T-helper 2 cell (primary cell): ENCODE measurements at places on chromosomes 4 and X.

GRCh38 chr4:20643631-20644030 lies 56.6 kb upstream of the PACRGL start:
- DNase-seq = no peak

DNA sequence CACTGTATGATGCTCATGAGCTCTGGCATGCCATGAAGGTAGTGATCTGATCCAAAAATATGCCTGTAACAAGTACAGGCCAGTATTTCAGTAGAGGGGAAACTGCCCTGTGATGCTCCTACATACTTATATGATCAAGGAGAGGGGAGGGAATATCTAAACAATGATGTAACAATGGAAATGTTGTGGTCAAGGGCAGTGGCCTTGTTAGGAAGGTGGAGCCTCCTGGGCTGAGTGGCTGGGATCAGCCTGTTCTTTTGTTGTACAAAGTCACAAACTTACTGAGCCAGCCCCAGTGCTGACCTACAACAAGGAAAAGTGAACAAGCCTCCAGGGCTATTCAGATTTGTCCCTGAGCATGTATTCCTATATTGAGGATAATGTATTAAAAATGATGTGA lies 70.3 kb downstream of the ANXA10 start:
- no peak for DNase-seq

GRCh38 chr4:4259484-4260100 lies 11.6 kb upstream of the TMEM128 start:
- no peak for DNase-seq

- no peak for DNase-seq
Measured at GRCh38 chr4:155676430-155676825, 9.8 kb downstream of the GUCY1A1 start.

DNA sequence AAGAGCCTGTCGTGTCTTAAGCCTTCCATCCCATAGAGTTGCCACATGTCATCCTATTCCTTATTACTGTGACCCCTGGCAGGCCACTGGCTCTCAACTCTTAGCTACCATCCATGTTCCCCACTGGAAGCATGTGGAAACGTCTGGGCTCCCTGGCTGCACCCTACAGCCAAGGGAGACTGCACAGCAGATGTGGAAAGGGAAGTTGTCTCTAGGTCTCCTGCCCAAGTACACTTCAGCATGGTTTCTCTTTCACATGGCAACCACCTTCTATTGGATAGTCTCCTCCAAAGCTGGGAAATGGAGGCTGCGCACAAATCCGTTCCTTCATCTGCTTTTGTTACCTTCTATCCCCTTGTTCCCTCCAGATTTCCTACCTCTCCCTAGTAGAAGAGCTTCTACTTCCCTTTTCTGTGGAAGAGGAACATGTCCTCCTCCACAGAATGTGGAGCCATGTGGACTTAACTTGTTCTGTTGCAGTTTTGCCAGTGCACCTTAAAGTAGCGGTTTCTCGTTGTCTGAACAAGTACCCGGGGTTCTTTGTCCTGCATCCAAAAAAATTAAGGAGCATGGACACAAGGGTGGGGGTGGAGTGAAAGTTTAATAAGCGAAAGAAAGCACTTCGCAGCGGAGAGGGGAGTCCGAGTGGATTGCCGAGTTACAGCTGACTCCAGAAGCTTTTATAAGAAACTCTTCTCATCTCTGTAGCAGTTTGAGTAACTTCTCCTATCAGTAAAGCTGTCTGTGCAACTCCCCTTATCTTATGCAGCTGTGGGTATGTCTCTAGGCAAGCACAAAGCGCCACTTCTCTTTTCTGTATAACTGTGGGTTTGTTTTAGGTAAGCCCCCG lies 52.5 kb downstream of the HMGB2 start:
- DNase-seq = no peak

- no peak for DNase-seq
Measured at GRCh38 chr4:82765134-82765533, 33.5 kb downstream of the SCD5 start.

DNA sequence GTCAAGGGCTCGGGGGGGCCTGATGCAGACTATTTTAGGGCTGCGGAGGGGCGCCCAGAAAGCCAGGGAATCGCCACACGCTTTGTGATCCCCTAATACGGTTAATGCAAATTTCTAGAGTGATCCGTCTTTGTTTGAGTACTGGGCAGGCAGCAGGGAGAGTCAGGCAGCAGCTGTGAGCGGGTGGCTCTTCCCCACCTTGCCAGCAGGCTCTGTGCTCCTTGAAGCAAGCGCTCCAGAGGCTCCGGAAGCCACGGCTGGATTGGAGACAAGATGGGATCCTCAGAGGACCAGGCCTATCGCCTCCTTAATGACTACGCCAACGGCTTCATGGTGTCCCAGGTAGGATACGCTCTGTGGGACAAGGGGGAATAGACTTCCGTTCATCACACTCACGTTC lies at the start of gene ASMT:
Gene ASMT, plus strand, starts transcription at position 133 of the 400 bp plus-strand sequence. Its CDS starts 141 bp downstream, at position 274.
- DNase-seq = no peak

GRCh38 chr4:23945451-23946017 lies 55.7 kb upstream of the PPARGC1A start:
- DNase-seq = no peak

DNA sequence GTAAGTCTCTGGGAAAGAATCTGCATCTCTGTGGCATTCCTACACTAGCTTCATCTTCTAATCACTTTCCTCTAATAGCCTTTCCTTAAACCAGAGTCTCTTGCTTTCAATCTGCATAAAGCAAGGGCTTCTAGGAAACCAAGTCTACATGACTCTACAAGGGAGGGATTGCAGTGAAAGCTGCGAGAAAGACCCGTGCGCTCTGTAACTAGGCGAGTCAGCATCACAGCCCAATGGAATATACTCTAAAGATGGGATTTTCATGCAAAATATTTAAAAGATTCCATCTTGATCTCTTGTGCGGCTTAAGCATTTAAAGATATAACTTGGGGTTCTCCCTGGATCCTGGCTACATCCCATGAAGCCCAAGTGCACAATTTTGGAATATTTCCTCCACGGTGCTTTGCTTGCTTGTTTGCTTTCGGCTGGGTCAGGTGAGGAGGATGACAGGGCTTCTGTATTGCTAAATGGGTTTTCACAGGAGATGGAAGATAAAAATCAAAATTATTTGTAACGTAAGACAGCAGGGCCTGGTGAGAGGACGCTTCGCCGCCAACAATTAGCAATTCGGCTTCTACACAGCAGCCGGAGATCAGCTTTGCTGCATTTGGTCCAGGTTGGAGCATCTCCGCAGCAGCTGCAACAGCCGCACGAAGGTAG lies 687 bp upstream of the GRIA2 start:
- no peak for DNase-seq

- DNase-seq = no peak
Measured at GRCh38 chr4:105002278-105002677, 144.4 kb upstream of the TET2 start.

DNA sequence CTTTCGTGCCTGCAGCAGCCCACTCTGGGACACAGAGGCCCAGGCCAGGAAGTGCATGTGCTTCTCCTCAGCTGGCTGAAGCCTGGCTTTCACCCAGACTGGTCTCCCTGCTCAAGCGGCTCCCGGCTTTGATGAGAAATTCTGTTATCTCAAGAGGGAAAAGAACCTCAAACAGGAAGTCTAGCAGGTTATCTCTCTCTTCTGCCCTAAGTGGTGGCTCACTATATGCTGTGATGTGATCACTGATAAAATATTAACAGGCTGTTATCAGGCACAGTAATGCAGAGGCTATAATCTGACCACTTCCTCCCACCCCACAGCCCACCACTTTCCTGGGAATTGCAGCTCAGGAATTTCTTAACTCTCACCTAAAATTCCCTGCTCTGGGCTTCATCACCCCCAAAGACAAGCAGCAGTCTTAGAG lies 13.3 kb downstream of the CLDN2 start:
- DNase-seq = no peak

- no peak for DNase-seq
Measured at GRCh38 chr4:55242506-55242905, 103.5 kb upstream of the SRD5A3 start.

GRCh38 chrX:49264460-49264859 lies at the start of gene FOXP3:
Gene FOXP3, minus strand, starts transcription at chrX:49264710. Its CDS starts 6,205 bp downstream, at chrX:49258505.
- DNase-seq = no peak

- no peak for DNase-seq
Measured at GRCh38 chr4:69689599-69689998, 36.6 kb upstream of the UGT2A1 start.

DNA sequence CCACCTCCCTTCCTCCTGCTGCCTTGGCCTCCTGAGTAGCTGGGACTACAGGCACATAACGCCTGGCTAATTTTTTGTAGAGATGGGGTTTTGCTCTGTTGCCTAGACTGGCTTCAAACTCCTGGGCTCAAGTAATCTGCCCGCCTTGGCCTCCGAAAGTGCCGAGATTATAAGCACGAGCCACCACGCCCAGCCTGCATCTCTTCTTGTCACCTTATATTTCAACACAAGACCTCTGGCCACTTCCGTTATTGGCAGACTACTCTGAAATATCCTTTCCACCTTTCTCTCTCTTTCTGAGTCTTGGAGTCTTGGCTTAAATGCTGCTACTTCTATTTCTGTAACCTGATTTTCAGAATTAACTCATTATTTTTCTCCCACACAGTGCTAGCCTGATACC lies 5.6 kb downstream of the KIAA0232 start:
- no peak for DNase-seq

- no peak for DNase-seq
Measured at GRCh38 chr4:133600008-133600407, 450.9 kb downstream of the PCDH10 start.

- no peak for DNase-seq
Measured at GRCh38 chrX:150902434-150903109, 4.1 kb upstream of the CD99L2 start.

GRCh38 chr4:159019356-159019755 lies 83.5 kb upstream of the RAPGEF2 start:
- DNase-seq = no peak

- DNase-seq = no peak
Measured at GRCh38 chr4:98462487-98462886, 195.9 kb downstream of the TSPAN5 start.

DNA sequence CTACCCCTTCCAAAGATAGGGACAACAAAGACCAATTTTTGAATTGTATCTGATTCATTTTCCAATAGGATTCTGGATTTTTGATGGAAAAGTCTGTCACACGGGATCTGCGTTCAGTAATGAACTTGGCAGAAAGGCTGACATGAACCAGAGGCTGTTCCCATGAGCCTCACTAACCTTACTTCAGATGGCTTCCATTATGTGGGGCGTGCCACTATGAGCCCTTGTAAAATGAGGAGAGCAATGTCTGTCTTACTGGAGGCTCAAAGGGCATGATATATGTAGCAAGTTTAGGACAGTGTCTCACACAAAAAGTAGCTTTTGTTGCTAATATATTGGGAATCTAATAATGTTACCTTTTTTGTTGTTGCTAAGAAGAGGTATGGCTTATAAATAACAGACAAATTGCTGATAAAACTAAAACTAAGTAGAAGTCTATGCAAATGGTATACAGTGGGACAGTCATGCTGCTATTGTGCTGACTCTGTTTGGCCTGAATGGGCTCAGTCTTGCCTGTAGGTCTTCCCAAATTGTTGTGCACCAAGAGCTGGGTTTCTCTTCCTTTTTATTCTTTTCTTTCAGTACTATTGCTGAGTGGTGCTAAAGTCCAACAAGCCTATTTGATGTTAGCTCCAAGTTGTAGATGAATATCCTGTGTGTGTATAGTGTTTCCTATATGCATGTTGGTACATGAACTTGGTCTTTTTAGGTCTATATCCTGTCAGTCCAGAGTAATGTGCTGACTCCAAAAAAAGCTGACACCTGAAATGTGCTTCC lies 132.1 kb downstream of the SPRY1 start:
- DNase-seq = no peak

- DNase-seq = no peak
Measured at GRCh38 chr4:147772056-147772455, 40.2 kb downstream of the ARHGAP10 start.

DNA sequence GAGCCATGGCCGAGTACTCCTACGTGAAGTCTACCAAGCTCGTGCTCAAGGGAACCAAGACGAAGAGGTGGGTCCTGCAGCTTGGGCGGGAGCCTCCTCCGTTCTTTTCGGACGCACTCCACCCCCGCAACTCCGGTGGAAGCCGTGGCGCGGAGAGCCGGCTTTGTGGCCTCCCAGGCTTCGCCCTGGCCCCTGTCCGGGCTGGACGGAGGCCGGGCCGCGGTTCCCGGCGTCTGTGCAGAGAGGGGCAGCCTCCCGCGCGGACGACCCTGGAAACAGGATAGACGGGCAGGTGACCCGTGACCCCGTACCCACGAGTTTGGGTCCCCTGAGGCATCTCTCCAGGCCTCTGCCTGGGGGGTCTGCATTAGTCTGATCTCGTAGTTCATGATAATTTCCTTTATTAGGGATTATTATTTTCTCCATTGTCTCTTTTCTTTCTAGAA lies 356 bp downstream of the FRG1 start:
- DNase-seq = no peak

DNA sequence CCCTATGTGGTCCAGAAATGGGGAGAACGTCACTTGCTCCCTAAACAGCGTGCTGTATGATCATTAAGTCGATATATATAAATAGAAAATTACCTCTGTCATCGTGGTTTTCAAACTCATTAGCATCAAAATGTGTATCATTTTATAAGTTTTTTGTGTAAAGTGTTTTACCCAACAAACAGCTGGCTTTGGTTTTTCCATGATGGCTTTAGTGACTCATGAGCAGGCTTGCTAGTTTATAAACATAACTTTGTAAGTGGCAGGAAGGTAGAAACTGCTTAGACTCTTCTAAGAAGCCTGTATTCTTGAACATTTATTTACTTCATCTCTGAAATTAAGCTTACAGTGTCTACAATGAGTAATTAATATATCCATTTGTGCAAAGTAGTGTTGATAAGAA lies 108.4 kb upstream of the DIPK2B start:
- no peak for DNase-seq

DNA sequence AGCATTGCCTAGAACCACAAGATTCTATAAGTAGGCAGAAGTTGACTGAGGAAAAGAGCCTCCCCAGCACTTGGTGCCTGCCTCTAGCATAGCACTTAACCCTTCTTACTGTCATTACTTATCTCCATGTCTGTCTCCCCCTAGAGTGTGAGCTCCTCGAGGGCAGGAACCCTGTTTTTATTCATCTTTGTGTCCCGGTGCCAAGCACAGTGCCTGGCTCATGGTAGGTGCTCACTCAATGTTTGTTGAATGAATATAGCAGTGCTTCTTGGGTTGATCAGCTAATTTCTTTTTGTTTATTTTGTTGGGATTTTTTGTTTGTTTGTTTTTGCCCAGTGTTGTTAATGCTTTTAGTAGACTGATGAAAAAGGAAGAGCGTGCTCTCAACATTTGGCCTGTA lies 30.3 kb downstream of the KLF3 start:
- no peak for DNase-seq

- DNase-seq = no peak
Measured at GRCh38 chr4:145839151-145839550, 99.5 kb downstream of the ZNF827 start.

- no peak for DNase-seq
Measured at GRCh38 chr4:82745173-82745842, 53.3 kb downstream of the SCD5 start.

- peak; percentile 3 for DNase-seq
Measured at GRCh38 chrX:30971774-30972603, 82.9 kb upstream of the TAB3 start.

DNA sequence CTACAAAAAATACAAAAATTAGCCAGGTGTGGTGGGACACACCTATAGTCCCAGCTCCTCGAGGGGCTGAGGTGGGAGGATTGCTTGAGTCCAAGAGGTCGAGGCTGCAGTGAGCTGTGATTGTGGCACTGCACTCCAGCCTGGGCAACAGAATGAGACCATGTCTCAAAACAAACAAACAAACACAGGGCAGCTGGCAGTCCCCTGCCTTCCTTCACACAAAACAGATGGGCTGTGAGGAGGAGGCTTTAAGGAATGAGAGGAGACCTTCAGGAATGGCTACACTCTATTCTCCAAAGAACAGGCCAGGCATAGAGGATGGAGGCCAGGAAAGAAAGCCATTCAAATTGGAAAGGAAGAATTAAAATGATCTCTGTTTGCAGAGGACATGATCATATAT lies 65.6 kb upstream of the MAML3 start:
- DNase-seq = no peak
